ENCODE measurements at places on chromosomes 16 and 17.
A peak's percentile ranks its signal among the peaks of the same experiment; 100 is the strongest.

DNA sequence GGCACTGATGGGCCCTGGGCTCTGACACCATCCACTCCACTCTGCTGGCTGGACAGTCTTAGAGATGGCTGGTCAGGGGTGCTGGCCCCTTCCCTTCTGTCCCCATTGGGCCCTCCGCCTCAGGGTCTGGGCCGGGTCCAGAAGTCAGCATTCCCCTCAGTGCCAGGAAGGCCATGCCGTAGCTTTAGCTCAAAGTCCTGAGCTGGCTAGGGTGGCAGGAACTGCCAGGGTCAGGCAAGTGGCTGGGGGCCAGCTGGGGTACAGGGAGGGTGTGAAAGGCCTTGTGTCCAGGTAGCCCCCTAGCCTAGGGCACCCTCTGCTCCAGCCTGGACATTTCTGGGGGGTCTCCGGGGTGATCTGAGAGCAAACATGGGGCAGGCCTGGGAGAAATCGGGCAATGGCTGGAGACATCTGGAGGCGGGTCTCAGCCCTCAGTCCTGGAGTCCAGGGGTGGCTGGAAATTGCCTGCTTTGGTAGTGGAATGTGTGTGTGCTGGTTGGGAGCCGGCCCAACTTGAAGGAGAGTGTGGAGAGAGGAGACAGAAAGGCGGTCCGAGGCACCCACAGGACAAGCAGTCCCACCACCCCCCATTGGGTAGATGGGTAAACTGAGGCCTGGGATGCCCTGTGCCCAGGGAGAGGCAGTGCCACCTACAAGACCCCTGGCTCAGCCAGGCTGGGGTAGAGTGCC is 32.5 kb downstream of the TPSG1 start:
- no peak for DNase-seq

DNA sequence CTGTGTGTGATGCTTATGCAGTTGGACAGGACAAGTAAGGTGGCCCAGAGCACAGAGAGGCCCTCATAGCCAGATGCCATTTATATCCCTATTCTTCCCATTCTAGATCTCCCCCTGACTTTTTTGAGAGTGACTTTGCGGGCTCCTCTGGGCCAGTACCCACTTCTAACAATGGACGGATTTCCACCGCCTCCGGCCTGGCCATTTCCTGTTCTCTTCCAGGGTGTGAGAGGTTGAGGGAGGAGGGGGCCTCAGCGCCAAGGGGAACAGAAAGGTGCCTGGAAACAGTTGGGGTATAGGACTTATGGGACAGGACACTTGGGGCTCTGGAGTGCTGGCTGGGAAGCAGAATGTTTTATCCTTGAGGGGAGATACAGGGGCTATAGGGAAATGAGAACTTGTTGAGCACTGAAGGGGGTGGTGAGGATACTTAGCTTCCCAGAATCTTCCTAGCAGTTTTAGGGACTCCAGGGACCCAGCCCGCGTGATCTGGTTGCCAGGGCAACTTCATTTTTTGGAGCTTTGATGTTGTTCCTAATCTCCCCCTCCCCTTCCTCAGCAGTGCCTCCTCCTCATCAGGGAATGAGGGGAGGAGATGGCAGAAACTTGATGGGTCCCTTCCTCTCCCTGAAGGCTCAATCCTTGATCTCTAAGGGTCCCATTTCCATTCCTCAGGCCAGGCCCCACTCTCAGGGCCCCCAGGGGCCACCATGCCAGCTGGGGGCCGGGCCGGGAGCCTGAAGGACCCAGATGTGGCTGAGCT is 3.6 kb downstream of the TAOK2 start:
- DNase-seq, result no peak

- DNase-seq, result no peak
Observed at GRCh38 chr16:15916323-15916722, 27.9 kb upstream of the CEP20 start.

DNA sequence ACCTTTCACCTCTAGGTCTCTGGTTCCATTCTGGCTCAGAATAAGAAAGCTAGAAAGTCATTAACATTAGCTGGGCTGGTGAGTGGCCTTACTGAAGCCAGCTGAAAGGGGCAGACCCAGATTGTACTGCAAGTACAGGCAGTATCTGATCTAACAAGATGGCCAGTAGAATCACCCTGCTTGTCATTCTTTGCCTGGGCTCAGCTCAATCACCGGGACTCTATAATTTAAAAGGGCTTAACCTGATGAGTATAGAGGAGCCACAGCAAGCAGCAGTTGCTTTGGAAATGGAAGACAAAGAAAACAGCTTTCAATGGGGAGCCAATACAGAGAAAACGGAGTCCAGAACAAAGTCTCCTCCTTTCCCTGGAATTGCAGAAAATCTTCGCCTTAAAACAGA is 13.6 kb downstream of the CDH8 start:
- no peak for DNase-seq

- no peak for DNase-seq
Observed at GRCh38 chr16:1169285-1170075, 16.6 kb downstream of the CACNA1H start.

DNA sequence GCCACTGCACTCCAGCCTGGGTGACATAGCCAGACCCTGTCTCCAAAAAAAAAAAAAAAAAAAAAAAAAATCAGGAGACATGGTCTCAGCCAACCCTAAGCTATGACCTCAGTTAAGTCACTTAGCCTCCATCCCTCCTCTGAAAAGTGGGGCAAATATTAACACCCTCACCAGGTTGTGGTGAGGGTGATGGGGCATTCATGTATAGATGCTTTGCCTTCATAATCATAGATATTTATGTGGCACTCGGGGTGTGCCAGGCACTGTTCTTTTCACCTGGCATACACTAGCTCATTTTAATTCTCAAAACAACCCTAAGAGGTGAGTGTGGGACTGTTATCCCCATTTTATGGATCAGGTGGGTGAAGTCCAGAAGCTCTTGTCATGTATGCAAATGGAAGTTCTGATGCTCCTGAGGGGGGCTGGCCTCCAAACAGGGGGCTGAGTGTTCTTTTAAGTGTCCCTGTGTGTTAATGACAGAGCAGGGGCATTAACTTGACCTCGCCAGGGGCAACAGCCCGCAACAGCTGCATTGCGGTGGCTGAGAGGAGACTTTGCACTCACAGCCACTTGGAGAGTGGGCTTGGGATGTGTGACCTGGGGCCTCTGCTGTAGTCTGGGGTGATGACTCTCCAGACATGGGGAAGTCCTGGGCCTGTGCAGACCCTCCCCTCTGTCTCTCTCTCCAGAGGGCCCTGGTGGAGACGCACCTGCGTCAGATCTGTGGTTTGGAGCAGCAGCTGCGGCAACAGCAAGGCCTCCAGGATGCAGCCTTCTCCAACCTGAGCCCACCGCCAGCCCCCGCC is 4.1 kb downstream of the TBKBP1 start:
- DNase-seq, result no peak

DNA sequence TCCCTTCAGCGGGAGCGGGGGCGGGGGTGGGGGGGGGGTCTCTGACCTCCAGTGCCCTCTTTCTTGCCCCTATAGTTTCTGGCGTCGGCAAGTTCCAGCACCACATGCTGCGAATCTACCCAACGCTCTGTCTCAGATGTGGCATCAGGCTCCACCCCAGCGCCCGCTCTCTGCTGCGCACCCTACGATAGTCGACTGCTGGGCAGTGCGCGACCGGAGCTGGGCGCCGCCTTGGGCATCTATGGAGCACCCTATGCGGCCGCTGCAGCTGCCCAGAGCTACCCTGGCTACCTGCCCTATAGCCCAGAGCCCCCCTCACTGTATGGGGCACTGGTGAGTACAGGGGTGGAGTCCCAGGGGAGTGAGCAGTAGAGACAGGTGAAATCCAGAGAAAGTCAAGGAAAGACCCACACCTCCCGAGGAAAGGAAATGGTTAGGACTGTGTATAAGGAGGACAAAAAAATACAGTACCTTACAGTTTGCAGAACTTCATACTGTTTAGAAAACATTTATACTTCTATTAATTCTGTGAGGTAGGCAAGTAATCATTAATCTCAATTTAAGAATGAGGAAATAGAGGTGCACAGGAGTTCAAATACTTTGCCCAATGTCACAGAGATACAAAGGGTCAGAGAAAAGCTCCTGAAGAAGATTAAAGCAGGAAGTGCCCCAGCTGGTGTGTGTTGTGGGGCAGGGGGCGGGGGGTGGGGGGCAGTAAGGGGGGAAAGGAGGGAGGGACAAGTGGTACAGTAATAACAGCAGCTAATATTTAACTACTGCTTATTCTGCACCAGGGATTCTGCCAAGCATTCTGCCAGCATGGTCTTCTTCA is 2.5 kb downstream of the IRX6 start:
- no peak for DNase-seq

- peak; percentile 70 for DNase-seq
Observed at GRCh38 chr17:7014995-7015958, 2.9 kb downstream of the RNASEK start.

GRCh38 chr17:43477832-43478634 is 5.7 kb upstream of the DHX8 start:
- DNase-seq, result no peak

DNA sequence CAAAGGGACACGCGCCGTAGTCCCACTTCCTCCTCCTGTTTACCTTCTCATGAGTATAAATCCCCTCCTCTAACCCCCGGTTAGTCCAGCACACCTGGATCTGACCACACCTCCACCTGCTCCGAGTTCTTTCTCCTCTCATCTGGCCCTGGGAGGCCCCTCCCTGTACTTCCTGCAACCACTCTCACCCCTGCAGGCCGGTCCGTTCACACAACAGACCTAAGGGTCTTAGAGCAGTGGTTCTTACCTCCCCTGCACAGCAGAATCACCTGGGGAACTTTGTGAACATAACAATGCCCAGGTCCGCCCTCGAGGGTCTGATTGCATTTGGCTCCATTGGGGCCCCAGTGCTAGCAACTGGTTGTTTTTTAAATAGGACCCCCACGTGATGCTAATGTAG is 24.8 kb downstream of the TMEM114 start:
- DNase-seq, result no peak

DNA sequence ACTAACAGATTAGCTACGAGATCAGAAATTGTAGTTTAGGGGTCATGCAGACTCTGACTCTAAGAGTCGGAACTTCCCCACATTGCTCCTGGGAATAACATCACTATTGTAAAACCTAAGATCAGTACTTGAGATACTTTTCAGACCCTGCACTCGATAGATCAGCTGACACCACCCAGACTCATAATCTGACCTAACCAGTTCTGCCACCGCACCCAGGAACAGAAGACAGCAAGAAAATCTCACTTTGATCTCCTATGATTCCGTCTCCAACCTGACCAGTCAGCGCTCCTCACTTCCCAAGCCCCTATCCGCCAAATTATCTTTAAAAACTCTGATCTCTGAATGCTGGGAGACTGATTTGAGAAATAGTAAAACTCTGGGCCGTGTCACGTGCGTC is 27.2 kb upstream of the ASGR2 start:
- no peak for DNase-seq

DNA sequence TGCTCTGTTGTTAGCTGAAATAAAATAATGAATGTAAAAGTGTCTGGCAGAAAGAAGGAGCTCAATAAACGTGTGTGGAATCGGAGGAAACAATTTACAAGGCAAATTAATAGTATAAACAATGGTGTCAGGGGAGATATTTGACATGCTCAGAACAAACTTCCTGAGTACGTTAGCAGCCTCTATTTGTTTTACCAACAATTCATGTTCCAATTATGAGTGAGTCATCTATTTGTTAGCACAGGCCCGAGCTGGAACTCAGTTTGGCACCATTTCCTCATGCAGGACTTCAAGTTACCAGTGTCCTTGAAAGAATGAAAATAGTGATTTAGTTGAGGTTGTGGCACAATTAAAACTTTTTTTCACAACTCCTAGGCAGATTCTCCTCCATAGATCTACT is 9.1 kb downstream of the ASIC2 start:
- DNase-seq, result no peak

DNA sequence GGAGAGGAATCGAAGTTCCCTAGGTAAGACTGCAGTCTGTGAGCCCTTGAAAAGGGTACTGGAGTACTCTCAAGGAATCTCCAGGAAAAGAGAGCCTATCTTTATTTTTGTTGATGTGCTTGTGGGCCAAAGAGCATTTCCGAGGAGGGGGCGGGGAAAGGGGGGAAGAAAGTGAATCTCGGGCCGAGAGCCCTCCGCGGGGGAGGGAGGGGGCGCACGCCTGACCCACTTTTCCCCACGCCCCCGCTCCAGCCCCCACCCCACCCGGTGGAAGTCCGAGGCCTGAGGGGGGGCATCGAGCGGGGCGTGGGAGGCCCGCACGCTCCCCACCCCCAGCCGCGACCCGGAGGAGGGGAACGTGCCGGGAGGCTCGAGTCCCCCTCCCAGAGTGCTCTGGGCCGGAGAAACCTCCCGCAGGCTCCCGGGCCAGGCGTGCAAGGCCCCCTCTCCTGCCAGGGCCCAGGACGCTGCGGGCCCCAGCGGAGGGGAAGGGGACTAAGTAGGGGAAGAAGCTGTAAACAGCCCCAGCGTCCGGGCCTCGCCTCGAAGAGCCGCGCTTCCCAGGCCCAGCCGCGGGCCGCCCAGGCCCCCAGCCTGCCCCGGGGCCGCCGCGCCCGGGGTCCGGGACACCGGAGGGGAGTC is 444 bp downstream of the HELZ start:
- DNase-seq, result no peak

DNA sequence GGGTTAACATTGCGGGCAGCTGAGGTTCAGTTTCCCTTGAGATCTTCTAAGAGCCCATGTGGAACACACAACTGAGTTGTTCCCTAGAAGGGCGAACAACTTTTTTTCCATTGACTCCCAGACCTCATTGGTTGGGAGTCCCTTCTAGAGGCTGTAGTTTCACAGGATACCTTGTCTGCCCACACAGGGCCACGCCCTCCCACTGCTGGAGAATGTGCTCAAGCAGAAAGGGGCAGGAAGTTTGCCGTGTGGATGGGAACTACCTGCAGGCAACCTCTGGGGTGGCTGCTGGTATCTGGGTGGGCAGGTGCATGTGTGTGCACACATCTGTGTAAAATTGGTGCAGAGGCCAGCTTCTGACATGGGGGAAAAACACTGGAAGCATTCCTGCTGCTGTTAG is 178.8 kb upstream of the PSMD7 start:
- no peak for DNase-seq

DNA sequence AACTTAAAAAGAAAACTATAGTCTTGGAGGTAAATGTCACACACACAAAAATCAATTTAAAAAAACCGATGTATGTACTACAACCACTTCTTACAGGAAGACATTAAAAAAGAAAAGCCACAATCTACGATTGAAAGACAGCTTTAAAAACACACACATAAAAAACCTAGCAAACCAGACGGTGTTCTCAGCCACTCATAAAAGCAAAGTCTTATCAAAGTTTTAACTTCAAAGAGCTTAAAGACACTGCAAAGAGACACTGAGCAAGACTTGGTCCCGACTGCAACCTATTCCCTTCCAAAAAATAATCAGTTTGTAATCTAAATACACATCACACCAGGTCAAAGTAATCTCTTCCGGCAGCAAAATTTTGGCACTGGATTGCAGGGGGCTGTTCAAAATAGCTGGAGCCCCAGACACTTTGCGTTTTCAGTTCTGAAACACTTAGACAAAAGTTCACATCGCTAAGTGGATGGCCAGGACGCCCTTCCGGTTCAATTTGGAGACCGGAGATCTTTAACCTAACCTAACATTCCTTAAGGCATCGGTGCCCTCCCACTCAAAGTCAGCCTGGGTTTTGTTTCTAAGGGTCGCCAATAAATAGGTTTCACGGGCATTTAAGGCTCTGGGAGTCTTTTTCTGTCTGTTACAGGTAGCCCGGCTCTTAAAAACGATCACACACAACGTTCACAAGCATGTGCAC is 2.6 kb downstream of the ZCCHC14 start:
- no peak for DNase-seq

GRCh38 chr16:56634715-56635440 is 2.4 kb downstream of the MT1M start:
- no peak for DNase-seq

GRCh38 chr16:3587547-3588110 is 10.4 kb upstream of the NLRC3 start:
- DNase-seq, result no peak

Data from suppressor macrophage (primary cell).